ENCODE measurements at places on chromosomes 7 and 10. TPM values are rescaled to one million over a fixed set of nuclear protein-coding genes. Genes with fewer than 3 reads are reported as not detected.

AGR3 gene
- 4.9 TPM for total RNA-seq

FAM241B gene
- total RNA-seq, result 1.0 TPM

HTRA1 gene
- total RNA-seq, result 102 TPM

CRYGN gene
- not detected for total RNA-seq

SH3PXD2A gene
- total RNA-seq, result 67.3 TPM

GJD4 gene
- 0.21 TPM for total RNA-seq

XRCC2 gene
- 3.8 TPM for total RNA-seq

HOXA4 gene
- not detected for total RNA-seq

RTKN2 gene
- total RNA-seq, result 8.1 TPM

Data from tongue (tissue), 3 donors.